ENCODE measurements at places on chromosomes 7 and 10. TPM values are rescaled to one million over a fixed set of nuclear protein-coding genes. Genes with fewer than 3 reads are reported as not detected.

DNA sequence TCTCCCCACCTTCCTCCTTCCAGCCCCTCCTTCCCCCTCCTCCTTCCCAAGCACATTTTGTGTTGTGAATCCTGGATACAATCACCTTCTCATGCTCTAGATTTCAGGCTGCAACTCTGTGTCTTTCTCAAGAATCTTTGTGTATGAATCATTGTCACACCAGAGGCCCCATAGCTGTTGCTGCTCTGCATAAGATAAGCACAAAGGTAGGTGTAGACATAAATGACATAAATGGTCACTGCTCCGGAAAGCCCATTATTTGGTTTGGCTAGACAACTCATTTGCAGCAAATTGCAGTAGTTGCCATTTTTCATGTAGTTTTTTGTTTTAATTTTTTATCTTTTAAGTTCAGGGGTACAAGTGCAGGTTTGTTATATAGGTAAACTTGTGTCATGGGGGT is 216.3 kb upstream of the NRP1 start:
- H3K4me1 ChIP-seq: no peaks in the 10 kb centered on the region
- H3K4me3 ChIP-seq: no peak overlapping the region
- no peak for DNase-seq
- H3K27me3 ChIP-seq: no peaks in the 10 kb centered on the region
- no peaks in the 10 kb centered on the region for H3K36me3 ChIP-seq

DNA sequence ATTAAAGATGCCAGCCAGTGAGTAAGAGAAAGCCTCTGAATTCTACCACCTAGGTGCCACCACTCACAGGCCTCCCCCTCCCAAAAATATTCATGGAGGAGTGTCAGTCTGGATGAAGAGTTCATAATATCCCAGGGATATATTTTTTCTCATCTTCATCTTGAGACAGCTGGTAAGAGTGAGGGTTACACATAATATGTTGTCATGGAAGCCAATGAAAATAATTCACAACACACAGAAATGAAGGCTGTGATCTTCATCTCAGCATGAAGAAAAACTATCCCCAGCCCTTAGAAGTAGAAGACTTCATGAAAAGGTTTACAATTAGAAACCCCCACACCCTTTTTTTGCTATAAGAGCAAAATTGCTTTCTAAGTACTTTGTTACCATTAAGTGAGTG is 175.6 kb downstream of the DNAH11 start:
- no peak for DNase-seq
- H3K27ac ChIP-seq: no peak overlapping the region
- no peak overlapping the region for H3K4me3 ChIP-seq
- H3K4me1 ChIP-seq: no peaks in the 10 kb centered on the region
- no peaks in the 10 kb centered on the region for H3K27me3 ChIP-seq
- H3K36me3 ChIP-seq: no peaks in the 10 kb centered on the region

GRCh38 chr7:114959931-114960330 is 38.0 kb downstream of the MDFIC start:
- no peak overlapping the region for H3K27ac ChIP-seq
- no peak for DNase-seq
- no peak overlapping the region for H3K4me3 ChIP-seq
- no peaks in the 10 kb centered on the region for H3K4me1 ChIP-seq
- no peaks in the 10 kb centered on the region for H3K27me3 ChIP-seq

GRCh38 chr7:118184565-118184940 is 589 bp downstream of the LSM8 start:
- peak overlapping the region; percentile 87 for H3K27ac ChIP-seq
- peaks cover 15% of the 10 kb centered on the region for H3K4me1 ChIP-seq
- H3K27me3 ChIP-seq: no peaks in the 10 kb centered on the region
- no peaks in the 10 kb centered on the region for H3K36me3 ChIP-seq
- H3K4me3 ChIP-seq: peak overlapping the region; percentile 72

HABP2 gene
- total RNA-seq: 422 TPM
